ENCODE measurements at places on chromosomes 16 and 17. TPM values are rescaled to one million over a fixed set of nuclear protein-coding genes. Genes with fewer than 3 reads are reported as not detected.

MYCBPAP gene
- 0.35 TPM for total RNA-seq

CA7 gene
- not detected for total RNA-seq

MT1F gene
- 26.2 TPM for total RNA-seq

ST6GALNAC2 gene
- total RNA-seq: 0.67 TPM

EPOP gene
- 12.9 TPM for total RNA-seq

OR3A1 gene
- not detected for total RNA-seq

MYH2 gene
- not detected for total RNA-seq

HCRT gene
- not detected for total RNA-seq

ANKFN1 gene
- not detected for total RNA-seq

C16orf96 gene
- total RNA-seq: 0.03 TPM

SPAG9 gene
- total RNA-seq: 70.5 TPM

IL17C gene
- not detected for total RNA-seq

LRRC37A3 gene
- total RNA-seq: 2.2 TPM

KRT32 gene
- total RNA-seq: not detected
